Bronchial smooth muscle cell (primary cell): ENCODE measurements at places on chromosomes 12 and 14. TPM values are rescaled to one million over a fixed set of nuclear protein-coding genes. Genes with fewer than 3 reads are reported as not detected.

Gene SERPINA12
- not detected in 2 replicates for total RNA-seq

Gene ASCL1
- total RNA-seq, result not detected in 2 replicates

Gene SLC4A8
- total RNA-seq, result 3.0 and 7.6 TPM in 2 replicates

Gene MDM1
- 6.1 and 10.7 TPM in 2 replicates for total RNA-seq

Gene TPPP2
- total RNA-seq, result not detected in 2 replicates

Gene CCDC175
- total RNA-seq, result not detected in 2 replicates

Gene JAG2
- total RNA-seq, result 2.4 and 2.7 TPM in 2 replicates

Gene SLC38A4
- 0.34 and 0.79 TPM in 2 replicates for total RNA-seq

Gene CACNA2D4
- total RNA-seq, result 0.16 and 0.86 TPM in 2 replicates

Gene TROAP
- total RNA-seq, result 1.0 and 4.7 TPM in 2 replicates

Gene MYF5
- total RNA-seq, result not detected in 2 replicates

Gene FOXA1
- total RNA-seq, result not detected in 2 replicates

Gene EGLN3
- total RNA-seq, result 0.26 and 0.32 TPM in 2 replicates

Gene RASSF3
- 10.7 and 11.0 TPM in 2 replicates for total RNA-seq
